ENCODE measurements at places on chromosomes 11 and 22.

- DNase-seq = no peak
Measured at GRCh38 chr11:107780136-107780535, 68.3 kb upstream of the SLN start.

DNA sequence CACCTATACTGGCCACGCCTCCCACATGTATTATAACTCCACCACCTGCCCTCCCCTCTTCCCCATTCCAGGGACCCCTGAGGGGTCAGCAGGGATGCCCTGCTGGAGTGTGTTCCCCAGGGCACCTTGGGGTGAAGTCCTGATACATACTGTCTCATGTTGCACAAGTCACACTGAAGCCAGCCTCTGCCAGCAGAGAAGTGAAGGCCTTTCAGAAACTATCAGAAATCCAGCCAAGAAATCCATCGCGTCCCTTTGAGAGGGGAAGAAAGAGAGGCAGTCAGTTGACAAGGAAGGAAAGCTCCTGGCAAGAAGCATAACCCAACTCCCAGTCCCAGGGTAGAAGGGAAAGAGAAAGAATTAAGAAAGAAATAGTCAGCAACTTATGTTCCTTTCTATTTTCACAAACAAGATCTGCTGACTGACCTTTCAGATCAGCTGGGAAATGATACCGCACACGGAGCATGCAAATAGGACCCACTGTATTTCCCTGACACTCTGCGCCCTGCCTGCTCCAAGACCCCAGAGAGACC, 45.2 kb downstream of the SC5D start:
- DNase-seq = no peak

- DNase-seq = peak; percentile 10
Measured at GRCh38 chr11:108432783-108433182, 34.5 kb downstream of the C11orf65 start.

DNA sequence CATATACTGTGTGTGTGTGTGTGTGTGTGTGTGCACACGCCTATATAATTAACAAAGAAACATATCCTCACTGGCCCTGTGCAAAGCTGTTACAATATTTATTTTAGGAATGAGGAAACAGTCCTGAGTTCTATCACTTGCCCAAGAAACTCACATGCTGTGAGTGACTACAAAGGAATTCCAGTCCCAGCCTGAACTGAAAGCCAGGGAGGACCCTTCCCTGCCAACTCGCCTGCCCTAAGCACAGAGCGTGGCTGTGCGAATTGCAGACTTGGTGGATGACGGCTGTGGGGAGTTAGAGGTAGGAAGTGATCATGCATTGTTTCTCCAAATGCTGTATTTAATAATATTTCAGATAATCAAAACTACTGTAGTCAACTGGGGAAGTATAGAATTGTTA, 26.4 kb upstream of the CD5 start:
- DNase-seq = peak; percentile 28

GRCh38 chr22:36204001-36204631, 2.5 kb upstream of the APOL4 start:
- DNase-seq = no peak

DNA sequence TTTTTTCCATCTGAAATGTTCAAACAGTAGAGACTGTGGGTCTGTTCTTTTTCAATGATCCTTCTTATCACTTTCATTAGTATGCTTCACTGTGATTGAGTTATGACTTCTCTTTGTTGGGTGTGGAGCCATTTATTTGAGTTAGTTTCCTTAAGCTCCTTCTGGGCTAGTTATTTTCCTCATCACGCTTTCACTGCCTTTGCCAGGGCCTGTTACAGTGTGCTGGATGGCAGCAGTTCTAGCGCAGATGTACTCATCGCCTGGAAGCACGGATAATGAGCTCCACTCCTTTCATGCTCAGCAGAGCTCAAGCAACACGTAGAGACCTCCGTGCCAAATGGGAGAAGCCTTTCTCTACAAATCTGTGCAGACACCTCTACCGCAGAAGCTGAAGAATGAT, 7.0 kb upstream of the ARHGAP42 start:
- DNase-seq = no peak

- no peak for DNase-seq
Measured at GRCh38 chr11:82845356-82846353, 54.6 kb downstream of the PRCP start.

GRCh38 chr22:19431649-19432132, at the start of gene HIRA:
Gene HIRA, minus strand, starts transcription at chr22:19431733. Its CDS starts 257 bp downstream, at chr22:19431476.
- DNase-seq = peak; percentile 47

- DNase-seq = no peak
Measured at GRCh38 chr22:29674121-29674520, 45.7 kb upstream of the CABP7 start.

GRCh38 chr22:41491374-41492100, 22.6 kb downstream of the ACO2 start:
- no peak for DNase-seq

- no peak for DNase-seq
Measured at GRCh38 chr11:125148743-125149142, 15.8 kb upstream of the PKNOX2 start.

GRCh38 chr22:31940506-31940905, 3.8 kb upstream of the YWHAH start:
- DNase-seq = no peak

DNA sequence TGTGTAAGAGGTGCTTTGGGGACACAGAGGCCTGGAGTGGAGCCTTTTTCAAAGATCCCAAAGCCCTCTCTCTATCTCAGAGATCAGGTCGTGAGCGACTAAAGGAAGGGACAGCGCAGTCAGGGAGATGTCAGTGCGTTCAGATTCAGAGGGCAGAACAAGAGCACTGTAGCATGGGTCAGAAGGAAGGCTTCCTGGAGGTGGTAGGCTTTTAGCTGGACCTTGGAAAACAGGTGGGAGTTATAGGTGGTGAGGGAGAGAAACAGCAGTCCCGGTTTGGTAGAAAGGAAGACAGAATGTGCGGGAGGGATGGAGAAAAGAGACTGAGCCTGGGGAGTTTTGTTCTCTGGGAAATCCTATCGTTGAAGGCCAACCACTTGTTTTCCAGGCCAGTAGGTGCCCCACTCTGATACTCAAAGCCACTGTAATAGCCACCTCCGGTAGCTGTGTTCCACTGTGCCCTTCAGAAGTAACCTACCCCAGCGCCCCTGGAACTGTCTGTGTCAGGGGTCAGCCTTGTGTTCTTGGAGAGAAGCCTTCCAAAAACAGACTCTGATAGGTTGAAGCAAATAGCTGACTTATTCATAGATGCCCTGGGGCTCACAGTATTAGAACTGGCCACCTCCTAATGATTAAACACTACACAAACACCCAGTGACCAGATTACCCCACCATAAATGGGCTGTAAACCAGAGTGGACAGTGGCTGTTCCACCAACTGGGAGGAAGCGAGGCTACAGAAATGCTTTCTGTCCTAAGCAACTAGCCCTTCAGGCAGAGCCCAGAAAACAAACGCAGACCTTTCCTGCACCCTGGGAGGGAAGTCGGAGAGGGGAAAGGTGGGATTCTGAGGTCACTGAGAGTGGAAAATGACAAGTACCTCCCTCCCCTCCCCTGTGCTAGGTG, 157.7 kb downstream of the DBX1 start:
- no peak for DNase-seq

DNA sequence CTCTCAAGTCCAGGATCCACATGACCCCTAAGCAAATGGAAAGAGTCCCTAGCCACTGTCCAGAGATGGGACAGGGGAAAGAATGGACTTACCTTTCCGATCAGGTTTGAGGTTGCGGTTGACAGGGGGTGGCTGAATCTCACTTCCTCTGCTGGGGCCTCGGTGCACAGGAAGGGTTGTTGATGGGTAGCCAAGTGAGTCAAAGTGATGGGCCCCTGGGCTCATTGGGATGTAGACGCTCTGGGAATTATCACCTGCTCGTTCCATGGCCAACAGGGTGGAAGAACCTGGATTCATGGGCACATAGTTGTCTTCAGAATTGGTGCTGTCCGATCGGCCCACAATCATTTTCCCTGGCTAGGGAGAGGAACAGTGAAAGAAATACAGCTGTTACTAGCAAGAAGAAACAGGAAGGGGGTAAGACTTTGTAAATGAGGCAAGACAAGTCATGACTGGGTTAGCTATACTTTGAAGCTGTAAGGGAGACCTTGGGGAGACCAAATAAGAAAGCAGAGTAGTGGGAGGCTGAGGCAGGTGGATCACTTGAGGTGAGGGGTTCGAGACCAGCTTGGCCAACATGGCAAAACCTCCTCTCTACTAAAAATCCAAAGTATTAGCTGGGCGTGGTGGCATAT, 34.7 kb downstream of the USP35 start:
- DNase-seq = no peak

- no peak for DNase-seq
Measured at GRCh38 chr22:18906896-18907295, 776 bp downstream of the DGCR6 start.

GRCh38 chr11:74449369-74449931, 17.9 kb downstream of the KCNE3 start:
- peak; percentile 38 for DNase-seq

DNA sequence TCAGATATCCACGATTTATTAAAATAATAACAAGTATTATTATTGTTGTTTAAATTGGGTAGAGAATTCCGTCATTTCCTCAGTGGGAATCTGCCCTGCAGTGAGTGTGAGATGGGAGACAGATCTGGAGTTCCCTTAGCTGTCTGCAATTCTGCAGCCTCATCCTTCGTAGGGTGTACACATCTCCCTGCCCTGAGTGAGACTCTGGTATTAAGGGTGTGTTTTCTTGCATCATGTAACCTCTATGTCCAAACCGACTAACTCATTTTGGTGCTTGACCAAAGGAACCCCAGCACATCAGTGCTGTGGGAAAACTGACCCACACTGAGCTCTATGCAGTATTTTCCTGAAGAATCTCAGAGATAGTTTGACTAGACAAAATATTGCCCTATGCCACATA, 157.6 kb downstream of the LDLRAD3 start:
- DNase-seq = no peak

DNA sequence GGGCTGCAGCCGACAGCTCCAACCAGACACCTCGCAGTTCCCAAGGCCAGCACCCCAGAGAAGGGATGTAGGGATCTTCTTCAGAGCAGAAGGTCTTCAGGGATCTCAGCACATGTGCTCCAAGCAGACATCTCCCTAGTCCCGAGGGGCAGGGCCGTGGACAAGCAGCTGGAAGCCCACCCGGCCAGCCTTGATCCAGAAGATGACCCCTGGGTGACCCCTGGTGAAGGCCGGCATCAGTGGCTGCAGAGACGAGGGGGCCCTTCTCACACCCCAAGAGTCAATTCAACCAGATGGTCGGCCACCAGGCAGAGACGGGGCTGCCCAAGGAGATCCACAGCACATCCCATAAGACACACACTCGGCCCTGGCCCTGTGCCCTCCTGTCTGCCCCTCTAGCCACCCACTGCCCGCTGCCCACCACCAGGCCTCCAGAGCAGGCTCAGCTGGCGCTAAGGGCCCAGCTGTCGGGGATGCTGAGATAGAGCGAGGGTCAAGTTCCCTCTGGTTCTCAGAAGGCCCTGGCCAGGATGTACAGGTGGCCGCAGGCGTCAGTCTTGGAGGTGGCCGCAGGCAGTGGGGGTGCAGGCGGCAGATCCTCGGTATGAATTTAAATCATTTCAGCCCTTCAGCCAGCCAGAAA, 168.3 kb downstream of the BRD1 start:
- DNase-seq = no peak

DNA sequence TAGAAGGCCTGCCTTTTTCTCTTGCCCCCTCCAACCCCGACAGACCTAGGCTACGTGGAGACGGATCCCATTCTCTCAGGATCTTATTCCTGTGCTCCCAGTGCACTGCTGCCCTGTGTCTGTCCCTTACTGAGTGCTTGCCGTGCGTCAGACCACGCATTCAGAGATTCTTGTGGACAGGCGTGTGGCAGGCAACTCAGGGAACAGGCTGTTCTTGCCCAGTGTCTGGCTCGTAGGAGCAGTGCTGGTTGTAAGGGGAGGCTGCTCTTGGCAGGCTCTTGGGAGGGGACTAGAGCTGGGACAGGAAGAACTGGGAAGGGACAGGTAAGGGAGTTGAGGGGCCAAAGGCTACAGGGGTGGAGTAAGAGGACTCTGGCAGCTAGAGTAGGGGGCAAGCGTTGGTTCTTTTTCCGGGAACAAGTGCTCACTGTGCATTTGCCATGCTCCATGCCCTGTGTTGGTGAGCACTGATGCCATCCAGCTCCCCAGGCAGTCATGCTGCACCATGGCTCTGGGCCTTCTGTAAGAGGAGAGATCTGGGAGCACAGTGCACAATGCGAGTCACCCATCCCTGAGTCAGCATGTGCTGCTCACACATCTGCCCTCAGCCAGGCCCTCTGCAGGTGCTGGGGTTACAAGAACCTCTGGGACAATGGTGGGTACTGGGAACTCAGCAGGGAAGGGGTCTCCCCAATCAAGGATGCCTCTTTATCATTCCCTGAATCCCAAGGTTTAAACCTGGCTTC, 119.1 kb downstream of the TBC1D22A start:
- peak; percentile 35 for DNase-seq

- peak; percentile 72 for DNase-seq
Measured at GRCh38 chr11:2835296-2835695, 50.3 kb downstream of the CDKN1C start.

- DNase-seq = no peak
Measured at GRCh38 chr11:67300256-67300755, 3.0 kb upstream of the SSH3 start.

- DNase-seq = no peak
Measured at GRCh38 chr22:28006271-28006670, 87.2 kb upstream of the PITPNB start.

- no peak for DNase-seq
Measured at GRCh38 chr11:116078101-116078591, 573.9 kb upstream of the CADM1 start.

- no peak for DNase-seq
Measured at GRCh38 chr22:17990942-17991341, 33.4 kb downstream of the MICAL3 start.

DNA sequence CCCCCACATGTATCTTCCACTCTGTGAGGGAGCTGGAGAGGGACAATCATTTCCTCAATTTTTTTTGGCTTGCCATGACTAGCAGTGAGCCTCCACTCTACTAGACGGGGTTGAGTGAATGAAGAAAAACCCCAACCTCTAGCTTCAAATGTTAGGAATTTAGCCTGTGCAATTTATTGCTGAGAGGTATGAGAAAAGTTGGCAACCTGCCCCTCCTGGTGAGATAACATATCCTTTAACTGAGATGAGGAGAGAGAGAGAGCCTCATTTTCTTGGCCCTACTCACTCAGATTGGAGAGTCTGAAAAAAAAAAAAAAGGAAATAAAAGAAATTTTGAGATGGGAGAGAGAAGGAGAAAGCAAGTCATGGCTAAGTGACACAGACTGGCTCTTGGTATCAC, 218.2 kb upstream of the CARD18 start:
- no peak for DNase-seq

All from H54 (cell line).